Occipital lobe (tissue), 3 donors: ENCODE measurements at places on chromosomes 1 and 21. TPM values are rescaled to one million over a fixed set of nuclear protein-coding genes. Genes with fewer than 3 reads are reported as not detected.

- no peak for DNase-seq
Measured at GRCh38 chr1:54199151-54199764, 572 bp downstream of the CYB5RL start.

TMIGD3 gene
- total RNA-seq: 2.0 TPM

GRCh38 chr21:34734696-34735095 is 65.9 kb downstream of the CLIC6 start:
- DNase-seq: no peak

- no peak for DNase-seq
Measured at GRCh38 chr1:189211742-189212141, 1265.9 kb downstream of the BRINP3 start.

GRCh38 chr1:201999625-202000238 is 10.7 kb upstream of the ELF3 start:
- no peak for DNase-seq

PGLYRP3 gene
- total RNA-seq: not detected

DNA sequence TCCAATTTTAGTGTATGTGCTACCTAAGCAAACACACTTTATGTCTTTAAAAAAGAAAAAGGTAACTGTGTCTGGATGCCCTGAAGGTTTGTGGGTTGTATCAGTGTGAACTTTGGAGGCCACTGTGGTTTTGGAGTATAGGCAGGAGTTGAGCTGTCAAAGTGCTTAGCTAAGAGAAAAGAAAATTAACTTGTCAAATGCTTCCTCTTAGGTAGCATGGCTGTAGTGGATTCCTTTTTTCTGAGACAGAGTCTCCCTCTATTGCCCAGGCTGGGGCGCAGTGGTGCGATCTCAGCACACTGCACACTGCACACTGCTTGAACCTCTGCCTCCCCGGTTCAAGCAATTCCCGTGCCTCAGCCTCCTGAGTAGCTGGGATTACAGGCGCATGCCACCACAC is 11.2 kb upstream of the SLC41A1 start:
- DNase-seq: no peak

- no peak for DNase-seq
Measured at GRCh38 chr21:46145159-46145839, 10.1 kb downstream of the FTCD start.

LCE1C gene
- total RNA-seq: not detected

NPHS2 gene
- total RNA-seq: not detected

DNA sequence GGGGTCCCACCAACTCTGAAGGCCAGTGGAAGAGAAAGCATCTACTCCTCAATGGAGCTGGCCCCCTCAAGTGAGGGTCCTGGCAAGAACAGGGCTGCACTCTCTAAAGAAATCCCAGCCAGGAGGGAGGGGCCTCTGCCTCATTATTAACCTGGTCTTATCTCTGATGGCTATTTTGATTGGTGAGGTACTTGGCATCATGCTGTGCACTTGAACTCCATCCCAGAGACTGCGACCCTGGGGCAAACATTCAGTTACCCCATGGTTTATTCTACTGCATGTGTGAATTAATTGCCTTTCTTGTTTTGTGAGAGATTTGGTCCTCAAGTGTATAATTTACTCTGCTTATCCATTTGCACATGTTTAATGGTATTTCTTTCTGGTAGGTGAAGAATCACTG is 55.0 kb upstream of the ETV3 start:
- DNase-seq: no peak

- no peak for DNase-seq
Measured at GRCh38 chr1:178976541-178976940, 49.2 kb upstream of the FAM20B start.

RNU1-2 gene
- under 0.01 TPM for total RNA-seq

DNA sequence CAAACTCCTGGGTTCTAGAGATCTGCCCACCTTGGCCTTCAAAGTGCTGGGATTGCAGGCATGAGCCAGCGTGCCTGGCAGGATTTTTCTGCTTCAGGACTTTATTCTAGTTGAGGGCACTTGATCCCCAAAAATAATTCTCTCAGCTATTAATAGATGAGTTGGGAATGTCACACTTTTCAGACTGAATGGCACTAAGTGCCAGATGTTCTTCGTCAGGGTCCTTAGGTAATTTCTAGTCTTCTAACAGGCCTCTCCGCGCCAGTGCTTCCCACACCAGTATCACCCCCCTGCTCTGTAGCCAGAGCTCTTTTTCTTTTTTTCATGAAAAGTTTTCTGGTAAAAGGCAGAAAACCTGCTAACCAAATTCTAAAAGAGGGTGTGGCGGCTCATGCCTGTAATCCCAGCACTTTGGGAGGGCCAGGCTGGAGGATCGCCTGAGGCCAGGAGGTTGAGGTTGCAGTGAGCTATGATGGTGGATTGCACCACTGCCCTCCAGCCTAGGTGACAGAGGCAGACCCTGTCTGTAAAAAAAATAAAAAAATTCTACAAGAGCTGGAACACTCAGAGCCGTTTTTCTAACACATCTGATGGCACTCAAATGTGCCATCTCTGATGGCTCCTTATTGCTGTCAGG is 6.1 kb upstream of the SARS1 start:
- DNase-seq: no peak

LAMC2 gene
- 0.16 TPM for total RNA-seq

CDC42BPA gene
- total RNA-seq: 202 TPM
